ENCODE measurements at places on chromosomes 7 and 10.

GRCh38 chr10:47116445-47116844 is 183.6 kb upstream of the GDF10 start:
- no peak overlapping the region for H3K27ac ChIP-seq
- no peak for DNase-seq
- H3K27me3 ChIP-seq: no peaks in the 10 kb centered on the region
- no peak overlapping the region for H3K4me3 ChIP-seq
- no peaks in the 10 kb centered on the region for H3K4me1 ChIP-seq
- no peaks in the 10 kb centered on the region for H3K36me3 ChIP-seq

DNA sequence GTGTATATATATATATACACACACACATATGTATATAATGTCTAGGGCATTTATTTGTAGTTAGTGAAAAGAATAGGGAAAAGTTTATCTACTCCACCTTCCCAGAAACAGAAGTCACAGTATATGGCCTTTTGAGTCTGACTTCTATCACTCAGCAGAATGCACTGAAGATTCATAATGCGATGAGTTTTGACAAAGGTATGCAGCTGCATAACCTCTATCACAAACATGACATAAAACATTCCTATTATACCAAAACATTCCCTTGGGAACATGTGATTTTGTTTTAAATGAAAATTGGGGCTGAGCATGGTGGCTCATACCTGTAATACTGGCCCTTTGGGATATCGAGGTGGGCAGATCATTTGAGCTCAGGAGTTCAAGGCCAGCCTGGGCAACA is 137.3 kb upstream of the EEPD1 start:
- no peak overlapping the region for H3K4me3 ChIP-seq
- no peaks in the 10 kb centered on the region for H3K4me1 ChIP-seq
- H3K27ac ChIP-seq: no peak overlapping the region
- no peaks in the 10 kb centered on the region for H3K27me3 ChIP-seq
- no peaks in the 10 kb centered on the region for H3K36me3 ChIP-seq

GRCh38 chr10:65320236-65321026 is 1605.4 kb upstream of the LRRTM3 start:
- DNase-seq: no peak
- no peaks in the 10 kb centered on the region for H3K4me1 ChIP-seq
- no peaks in the 10 kb centered on the region for H3K36me3 ChIP-seq
- no peak overlapping the region for H3K27ac ChIP-seq
- H3K27me3 ChIP-seq: no peaks in the 10 kb centered on the region

- H3K36me3 ChIP-seq: no peaks in the 10 kb centered on the region
- no peaks in the 10 kb centered on the region for H3K27me3 ChIP-seq
- DNase-seq: no peak
- peaks cover 13% of the 10 kb centered on the region for H3K4me1 ChIP-seq
- no peak overlapping the region for H3K27ac ChIP-seq
Observed at GRCh38 chr7:90728568-90728967, 132.4 kb downstream of the CDK14 start.

DNA sequence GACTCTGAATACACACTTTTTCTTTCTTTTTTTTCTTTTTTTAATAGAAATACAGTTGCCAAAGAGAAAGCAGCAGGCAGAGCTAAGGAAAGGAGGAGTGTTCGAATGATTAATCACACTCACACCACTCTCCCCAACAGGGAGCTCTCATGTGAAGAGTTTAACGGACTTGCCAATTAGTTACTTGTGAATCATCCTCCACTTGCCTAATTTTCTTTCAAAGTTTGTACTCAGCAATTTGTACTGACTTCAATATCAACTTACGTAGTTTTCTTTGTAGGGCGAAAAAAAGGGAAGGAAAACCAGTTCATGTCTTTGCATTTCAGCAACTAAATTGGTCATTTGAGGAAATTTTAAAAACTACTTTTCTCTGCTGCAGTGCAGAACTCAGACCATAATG is 109.2 kb downstream of the PIP4K2A start:
- no peak for DNase-seq
- no peaks in the 10 kb centered on the region for H3K36me3 ChIP-seq
- H3K4me1 ChIP-seq: no peaks in the 10 kb centered on the region
- H3K27ac ChIP-seq: no peak overlapping the region
- no peak overlapping the region for H3K4me3 ChIP-seq

DNA sequence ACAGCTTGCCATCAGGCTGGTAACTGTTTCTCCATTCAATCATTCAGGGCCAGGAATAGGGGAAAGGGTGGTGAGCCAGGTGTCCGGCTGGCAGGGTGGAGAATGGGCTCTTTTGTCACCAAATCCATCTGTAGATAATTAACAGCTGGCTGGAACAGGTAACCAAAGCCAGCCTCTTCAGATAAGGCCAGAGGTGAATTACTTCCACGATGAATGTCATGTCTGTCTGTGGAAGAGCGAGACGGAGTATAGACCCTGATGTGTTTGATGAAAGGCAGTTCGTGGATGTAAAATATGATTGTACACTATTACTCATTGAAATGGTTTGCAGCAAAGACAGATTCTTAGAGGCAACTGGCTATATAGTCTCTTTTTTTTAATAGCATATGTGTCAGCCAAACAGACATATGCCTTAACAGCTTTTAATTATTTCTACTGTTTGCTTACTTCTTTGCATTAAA is 149.8 kb downstream of the KLF6 start:
- no peak overlapping the region for H3K4me3 ChIP-seq
- H3K36me3 ChIP-seq: no peaks in the 10 kb centered on the region
- no peaks in the 10 kb centered on the region for H3K27me3 ChIP-seq
- H3K4me1 ChIP-seq: no peaks in the 10 kb centered on the region
- H3K27ac ChIP-seq: peak overlapping the region; percentile 54
- no peak for DNase-seq

DNA sequence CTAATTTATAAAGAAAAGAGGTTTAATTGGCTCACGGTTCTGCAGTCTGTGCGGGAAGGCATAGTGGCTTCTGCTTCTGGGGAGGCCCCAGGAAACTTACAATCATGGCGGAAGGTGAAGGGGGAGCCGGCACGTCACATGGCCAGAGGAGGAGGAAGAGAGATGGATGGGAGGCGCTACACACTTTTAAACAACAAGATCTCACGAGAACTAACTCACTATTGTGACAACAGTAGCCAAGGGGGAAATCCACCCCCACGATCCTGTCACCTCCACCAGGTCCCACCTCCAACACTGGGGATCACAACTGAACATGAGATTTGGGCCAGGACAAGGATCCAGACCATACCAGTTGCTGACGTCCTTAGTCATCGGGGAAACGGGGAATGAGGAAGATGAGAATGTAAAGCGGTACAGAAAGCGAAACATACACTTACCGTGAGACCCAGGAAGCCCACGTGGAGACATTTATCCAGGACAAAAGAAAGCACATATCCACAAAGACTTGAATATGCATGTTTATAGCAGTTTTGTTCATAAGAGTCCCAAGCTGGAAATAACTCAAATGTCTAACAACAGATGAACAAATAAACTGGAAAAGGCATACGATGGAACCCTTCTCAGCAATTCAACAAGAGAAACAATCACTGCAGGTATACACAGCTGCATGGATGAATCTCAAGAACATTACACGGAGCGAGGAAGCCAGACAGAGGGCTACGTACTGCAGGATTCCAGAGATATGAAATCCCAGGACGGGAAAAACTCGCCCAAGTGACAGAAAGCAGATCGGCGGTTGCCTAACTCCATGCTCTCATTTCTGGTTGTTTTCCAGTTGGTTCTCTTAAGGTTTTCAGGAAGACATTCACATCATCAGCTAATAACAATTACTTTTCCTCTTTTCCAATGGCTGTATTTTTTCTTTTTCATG is 26.2 kb upstream of the INPP5A start:
- peak; percentile 15 for DNase-seq
- peak overlapping the region; percentile 52 for H3K27ac ChIP-seq
- no peaks in the 10 kb centered on the region for H3K36me3 ChIP-seq
- no peak overlapping the region for H3K4me3 ChIP-seq
- H3K4me1 ChIP-seq: no peaks in the 10 kb centered on the region

DNA sequence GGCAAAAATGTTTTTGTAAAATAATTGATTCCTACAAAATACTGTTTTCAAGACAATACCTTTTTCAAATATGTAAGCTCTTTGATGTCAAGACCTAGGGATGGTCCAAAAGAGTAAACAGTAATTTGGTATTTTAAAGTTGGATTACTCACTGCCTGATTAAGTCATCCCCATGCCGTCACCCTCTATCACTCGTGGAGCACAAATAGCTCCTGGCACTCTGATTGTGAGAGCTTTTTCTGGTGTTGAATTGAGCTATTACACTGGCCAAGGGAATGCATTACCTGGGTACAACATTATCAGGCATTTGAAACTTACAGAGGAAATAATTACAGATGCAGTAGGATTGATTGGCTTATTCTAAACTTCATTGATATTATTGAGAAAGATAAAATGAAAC is 231.9 kb upstream of the GRM3 start:
- H3K36me3 ChIP-seq: no peaks in the 10 kb centered on the region
- H3K4me1 ChIP-seq: no peaks in the 10 kb centered on the region
- H3K27me3 ChIP-seq: no peaks in the 10 kb centered on the region
- H3K4me3 ChIP-seq: no peak overlapping the region
- no peak for DNase-seq
- H3K27ac ChIP-seq: no peak overlapping the region

- no peak overlapping the region for H3K27ac ChIP-seq
- H3K4me3 ChIP-seq: no peak overlapping the region
- no peaks in the 10 kb centered on the region for H3K36me3 ChIP-seq
- H3K4me1 ChIP-seq: no peaks in the 10 kb centered on the region
Observed at GRCh38 chr10:45548068-45548467, 124.5 kb downstream of the ZFAND4 start.

- no peaks in the 10 kb centered on the region for H3K36me3 ChIP-seq
- H3K4me1 ChIP-seq: no peaks in the 10 kb centered on the region
- no peak for DNase-seq
- H3K4me3 ChIP-seq: no peak overlapping the region
Observed at GRCh38 chr7:81789406-81790119, 19.7 kb upstream of the HGF start.
